Mammary epithelial cell (primary cell): ENCODE measurements at places on chromosomes 7 and 10. TPM values are rescaled to one million over a fixed set of nuclear protein-coding genes. Genes with fewer than 3 reads are reported as not detected.
A peak's percentile ranks its signal among the peaks of the same experiment; 100 is the strongest.

DNA sequence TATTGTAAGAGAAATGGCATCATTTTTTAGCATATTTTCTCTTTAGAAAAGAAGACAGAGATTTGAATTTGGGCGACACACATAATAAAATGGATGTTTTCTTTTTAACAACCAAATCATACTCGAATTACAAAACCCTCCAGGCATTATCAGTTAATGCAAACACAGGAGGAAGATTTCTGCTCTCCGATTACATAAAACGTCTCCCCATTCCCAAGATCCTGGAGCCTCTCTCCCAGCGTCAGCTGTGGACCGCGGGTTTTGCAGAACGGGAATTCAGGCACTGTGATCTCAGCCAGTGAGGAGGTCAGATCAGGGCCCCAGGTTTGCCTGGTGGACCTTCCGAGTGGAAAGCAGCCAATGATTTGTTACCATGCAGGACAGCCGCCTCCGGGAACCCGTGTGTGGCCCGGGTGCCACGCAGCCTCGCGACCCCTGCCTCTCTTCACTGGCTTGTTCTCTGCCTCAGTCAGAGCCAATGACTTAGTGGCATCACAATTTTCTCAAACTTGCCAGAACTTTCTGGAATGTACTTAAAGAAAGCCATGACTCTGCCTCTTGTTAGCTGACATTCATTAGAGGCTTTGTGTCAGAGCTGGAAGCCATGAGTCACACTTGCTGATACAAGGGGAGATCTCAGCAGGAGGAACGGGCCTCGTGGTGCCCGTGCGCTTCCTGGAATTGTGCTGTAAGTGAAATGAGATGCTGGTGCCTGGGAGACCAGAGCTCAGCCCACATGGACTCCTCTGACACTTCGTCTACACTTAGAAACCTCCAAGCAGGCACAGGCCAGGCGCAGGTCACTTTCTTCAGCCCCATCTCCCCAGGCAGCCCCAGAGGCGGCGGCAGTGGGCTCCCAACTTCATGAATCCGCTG, 246.1 kb downstream of the KLF6 start:
- DNase-seq: peak; percentile 68

DNA sequence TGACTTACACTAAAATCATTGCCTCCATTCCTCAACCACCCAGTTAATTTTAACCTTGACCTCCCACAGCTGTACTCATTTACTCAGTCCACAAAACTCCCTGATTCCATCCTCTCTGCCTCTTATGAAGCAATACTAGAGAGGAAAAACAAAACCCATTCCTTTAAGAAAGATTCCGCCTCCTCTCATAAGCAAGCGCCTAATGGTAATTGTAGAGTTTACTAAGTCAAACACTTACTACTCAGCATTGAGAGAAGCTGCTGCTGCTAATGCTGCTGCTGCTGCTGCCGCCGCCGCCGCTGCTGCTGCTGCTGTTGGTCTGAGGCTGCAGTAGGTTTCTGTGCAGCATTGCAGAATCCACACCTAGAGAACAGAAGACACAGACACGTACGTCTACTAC, 2.1 kb upstream of the ADD3 start:
- peak; percentile 22 for DNase-seq

DNA sequence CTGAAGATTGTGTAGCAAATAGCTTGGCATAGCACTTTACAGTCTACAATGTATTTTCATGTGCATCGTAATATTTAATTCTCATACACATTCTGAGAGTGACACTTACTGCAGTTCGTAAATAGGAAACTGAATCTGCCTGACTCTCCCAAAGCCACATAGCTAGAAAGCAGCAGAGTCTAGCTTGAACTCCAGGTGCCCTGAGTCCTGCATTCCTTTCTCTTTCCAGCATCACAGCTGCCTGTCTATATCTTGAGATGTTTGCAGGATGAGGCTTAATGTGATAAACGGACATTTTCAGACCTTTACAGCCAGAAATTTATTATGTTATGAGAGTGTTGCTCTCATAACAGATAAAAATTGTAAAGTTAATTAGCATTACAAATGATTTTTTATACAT, 132.9 kb upstream of the PLXDC2 start:
- no peak for DNase-seq

Gene STK31
- total RNA-seq: under 0.01 TPM

- no peak for DNase-seq
Measured at GRCh38 chr7:137439829-137440825, 96.6 kb upstream of the PTN start.

Gene PLEKHS1
- total RNA-seq: not detected in 2 replicates

Gene MMD2
- not detected in 2 replicates for total RNA-seq

DNA sequence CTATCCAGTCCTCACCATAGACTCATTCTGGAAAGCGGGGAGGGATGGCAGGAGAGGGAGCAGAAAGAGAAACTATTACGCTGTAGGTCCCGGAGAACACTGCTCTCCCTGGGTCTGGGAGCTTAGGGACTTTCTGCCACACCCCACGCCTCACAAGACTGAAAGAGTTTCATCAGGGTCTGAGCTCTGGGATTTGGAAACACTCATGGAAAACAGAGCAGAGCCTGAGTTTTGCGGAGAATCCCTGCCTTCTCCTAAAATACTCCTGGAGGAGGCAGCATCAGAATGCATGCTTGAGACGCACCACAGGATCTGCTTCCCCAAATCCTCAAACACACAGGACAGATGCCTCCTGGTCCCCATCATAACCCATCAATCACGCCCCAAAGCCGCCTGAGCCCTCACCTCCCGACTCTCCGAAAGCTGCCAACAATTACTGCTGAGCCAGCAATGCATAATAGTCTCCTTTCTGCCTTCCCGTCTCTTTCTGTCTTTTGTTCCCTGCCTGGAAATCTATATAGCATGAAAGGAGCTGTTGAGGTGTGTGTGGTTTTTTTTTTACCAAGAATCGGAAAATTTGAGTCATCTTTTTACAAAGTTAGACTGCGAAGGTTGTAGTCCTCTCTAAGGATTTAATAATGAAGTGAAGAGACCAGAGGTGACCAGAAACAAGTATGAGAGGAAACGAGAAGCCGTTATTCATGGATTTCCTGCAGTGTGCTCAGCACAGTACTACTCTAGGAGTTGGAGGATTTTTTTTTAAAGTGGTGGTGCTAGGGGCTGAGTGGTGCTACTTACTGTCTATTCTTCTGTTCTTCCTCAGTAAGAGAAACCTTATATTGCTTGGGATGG, 37.7 kb downstream of the ASB13 start:
- DNase-seq: no peak

GRCh38 chr7:114973147-114973546, 51.3 kb downstream of the MDFIC start:
- peak; percentile 35 for DNase-seq

GRCh38 chr10:30598105-30598776, 31.3 kb downstream of the LYZL2 start:
- DNase-seq: no peak

DNA sequence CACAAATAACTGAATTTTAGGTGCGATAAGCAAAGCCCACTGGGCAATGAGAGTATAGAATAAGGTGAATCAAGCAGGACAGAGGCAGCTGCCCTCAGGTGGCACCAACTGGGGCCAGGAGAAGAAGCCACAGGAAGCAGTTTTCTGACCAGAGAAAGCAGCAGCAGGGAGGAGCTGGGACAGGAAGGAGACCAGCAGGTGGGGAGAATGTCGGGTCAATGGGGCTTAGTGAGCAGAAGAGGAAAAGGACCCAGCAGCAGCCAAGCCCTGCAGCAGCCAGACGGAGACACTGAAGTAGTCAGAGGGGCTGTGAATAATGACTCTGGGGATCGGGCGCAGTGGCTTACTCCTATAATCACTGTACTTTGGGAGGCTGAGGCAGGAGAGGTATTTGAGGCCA, 209.6 kb upstream of the SH2B2 start:
- DNase-seq: no peak

DNA sequence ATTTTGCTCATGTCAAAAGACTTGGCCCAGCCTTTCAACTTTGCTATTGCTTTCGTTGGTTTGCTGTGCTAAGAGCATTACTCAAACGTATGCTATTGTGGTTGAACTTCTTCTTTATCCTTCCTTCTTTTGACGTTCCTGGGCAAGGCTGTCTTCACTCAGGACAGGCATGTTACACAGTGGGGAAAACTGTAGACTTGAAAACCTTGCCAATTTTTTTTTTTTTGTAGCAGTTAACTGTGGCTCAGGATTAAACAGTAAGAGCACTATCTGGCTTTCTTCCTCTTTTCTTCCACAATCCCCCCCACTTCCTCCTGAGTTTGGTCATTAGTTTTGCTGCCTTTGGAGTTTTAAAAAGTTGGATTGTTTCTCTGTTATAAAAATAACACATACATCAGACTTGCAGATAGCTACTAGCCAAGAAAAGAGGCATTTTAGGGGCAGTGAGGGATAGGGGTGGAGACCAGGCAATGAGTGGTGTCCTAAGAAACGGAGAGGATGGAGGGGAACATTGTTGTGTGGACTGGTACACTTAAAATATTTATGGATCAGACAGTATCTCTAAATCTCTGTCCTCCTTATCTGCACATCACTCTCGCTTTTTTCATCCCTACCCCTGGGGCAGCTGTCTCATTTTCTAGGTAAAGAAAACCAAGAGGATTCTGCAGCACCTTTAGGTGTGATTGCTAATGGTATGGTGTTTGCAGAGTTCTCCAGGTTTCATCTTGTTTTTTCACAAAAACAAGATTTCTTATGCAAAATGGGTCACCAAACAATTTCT, 181.7 kb downstream of the LRMDA start:
- DNase-seq: no peak

Gene HK1
- 133 and 139 TPM in 2 replicates for total RNA-seq

DNA sequence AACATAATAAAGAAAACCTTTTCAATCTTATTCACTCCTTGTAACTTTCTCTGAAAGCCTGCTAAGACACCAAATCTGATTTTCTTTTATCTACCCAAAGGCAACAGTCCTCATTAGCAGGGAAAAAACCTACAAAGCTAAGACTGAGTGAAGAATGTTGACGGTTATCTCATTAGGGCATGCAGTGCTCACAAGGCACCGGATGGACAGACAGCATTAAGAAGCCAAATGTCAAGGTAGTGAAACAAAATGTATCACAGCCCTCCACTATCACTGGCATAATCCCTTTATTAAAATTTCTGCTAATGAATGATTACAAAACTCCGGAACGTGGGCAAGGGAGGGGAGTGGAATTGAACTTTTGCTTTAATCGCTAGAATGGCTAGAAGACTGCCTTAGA, 442.8 kb downstream of the NEBL start:
- DNase-seq: no peak

Gene CYP3A4
- total RNA-seq: not detected

- DNase-seq: no peak
Measured at GRCh38 chr7:130930681-130931080, 196.7 kb upstream of the KLF14 start.

DNA sequence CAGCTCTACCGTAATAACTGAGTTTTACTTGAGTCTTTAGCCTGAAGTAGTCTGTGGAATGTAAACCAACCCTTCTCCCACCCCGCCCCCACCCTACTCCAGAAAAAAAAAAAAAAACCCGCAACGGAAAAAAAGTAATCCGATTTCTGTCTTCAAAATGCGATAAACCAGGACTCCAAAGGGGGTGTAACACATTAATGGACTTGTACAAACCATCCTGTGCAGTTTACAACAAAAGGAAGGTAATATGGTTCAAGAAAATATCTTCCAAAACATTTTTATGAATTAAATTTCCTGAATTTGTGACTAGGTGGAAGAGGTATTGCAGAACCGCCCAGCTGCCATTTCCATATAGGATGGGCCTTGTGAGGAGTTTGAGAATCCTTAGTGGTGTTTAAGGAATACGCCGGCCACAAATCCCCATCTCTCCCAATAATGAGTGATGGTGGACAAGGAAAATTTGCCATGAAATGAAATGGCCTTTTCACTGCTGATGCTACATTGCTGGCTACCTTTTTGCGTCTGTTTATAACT, 10.6 kb downstream of the SKIDA1 start:
- no peak for DNase-seq

Gene OPN4
- not detected for total RNA-seq

- DNase-seq: no peak
Measured at GRCh38 chr7:143882020-143882603, 19.9 kb downstream of the TCAF1 start.

Gene ANK3
- total RNA-seq: 23.7 TPM

GRCh38 chr10:49194212-49194920, 6.2 kb upstream of the TMEM273 start:
- no peak for DNase-seq

Gene NUTM2E
- not detected for total RNA-seq

DNA sequence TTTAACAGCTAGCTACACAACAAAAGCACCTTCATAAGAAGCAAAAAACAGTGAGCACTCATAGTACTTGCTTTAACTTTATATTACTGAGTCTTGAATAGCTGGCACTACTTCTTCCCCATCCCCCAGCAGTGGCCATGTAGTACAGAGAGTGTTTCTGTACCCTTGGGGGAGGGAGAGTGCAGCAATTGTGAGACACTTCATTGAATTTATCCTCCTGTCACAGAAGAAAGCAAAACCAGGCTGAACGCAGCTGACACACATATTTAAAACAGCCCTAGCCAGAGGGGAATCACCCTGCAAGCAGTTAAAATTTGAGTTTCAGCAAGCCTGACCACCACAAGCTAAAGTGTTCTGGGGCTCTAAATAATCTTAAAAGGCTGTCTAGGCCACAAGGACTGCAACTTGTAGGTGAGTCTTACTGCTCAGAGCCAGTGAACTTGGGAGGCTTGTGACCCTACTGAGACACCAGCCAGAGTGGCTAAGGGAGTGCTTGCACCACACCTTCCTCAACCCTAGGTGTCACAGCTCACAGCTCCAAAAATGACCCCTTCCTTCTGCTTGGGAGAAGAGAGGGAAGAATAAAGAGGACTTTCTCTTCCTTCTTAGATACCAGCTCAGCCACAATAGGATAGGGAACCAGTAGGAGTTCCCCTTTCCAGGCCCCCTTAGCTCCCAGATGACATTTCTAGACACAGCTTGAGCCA, 97.7 kb upstream of the MEOX2 start:
- no peak for DNase-seq

DNA sequence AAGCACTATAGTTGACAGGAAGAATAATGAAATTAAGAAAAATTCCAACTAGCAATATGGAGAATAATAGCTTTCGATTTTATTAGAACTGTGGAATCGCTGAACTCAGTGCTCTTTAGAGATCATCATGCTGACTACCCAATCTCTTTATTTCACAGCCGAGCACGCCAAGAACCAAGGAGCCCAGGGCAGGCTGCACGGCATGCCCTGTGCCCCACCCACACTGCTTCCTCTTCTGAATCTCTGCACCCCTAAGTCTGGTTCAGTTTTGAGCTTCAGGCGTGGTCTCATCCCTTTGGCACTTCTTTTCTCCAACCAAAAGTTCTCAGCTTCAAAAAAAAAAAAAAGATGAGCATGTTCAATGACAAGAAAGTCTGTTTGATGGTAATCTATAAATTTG, 92.4 kb upstream of the ZNF800 start:
- DNase-seq: no peak

DNA sequence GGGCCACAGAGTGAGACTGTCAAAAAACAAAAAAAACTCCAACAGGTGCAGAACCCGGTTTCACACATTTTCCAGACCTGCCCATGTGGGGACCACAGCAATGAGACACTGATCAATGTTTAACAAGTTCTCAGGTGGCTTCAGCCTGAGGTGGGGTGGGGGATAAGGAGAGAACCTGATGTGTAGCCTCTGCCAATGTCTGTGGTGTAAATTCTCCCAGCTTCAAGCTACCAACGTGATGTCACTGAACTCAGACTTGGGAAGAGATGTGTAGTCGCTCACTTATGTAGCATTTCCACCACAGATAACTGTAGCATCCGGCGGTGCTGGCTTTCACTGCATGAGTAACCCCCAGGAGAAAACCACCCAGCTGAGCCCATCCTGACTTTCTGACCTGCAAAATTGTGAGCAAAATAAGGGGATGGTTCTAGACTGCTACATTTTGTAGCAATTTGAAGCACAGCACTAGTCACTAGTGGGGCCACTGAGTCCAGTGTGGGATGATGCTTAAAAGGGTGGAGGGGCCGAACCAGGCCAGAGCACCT, 13.8 kb upstream of the TNRC18 start:
- no peak for DNase-seq
